A172 (cell line): ENCODE measurements at places on chromosomes 2 and 18.

DNA sequence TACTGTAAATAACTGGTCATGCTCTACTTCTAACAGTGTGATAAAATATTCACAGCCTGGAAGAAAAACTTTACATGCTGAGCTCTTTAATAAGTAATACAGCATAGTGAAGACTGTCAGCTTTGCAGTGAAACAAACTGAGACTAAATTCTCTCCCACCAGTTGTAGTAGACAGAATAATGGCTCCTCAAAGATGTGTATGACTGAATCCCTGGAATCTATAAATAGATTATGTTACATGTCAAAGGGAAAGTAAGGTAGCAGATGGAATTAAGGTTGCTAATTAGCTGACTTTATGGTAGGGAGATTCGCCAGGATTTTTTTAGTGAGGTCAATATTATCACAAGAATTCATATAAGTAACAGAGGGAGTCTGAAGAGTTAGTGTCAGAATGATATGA, 609.5 kb upstream of the VRK2 start:
- DNase-seq = no peak

DNA sequence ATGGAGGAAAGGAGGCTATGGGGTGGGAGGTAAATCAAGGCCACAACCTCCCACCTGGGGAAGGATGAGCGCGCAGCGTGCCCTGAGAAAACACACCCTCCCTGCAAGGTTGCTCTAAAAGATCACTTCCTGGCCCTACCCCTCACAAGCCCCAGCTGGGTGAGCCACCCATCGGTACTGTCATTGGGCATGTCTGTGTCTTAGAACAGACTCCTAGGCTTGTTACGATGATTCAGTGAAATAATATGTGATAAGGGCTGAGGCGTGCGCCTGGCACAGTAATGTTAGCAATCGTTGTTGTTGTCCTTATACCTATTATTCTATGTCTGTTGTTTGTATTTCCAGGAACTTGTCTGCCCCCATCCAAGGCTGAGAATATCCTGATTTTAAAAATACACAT, 175.1 kb downstream of the ZFP36L2 start:
- DNase-seq = peak; percentile 90

GRCh38 chr2:99974275-99974674, 168.1 kb downstream of the AFF3 start:
- DNase-seq = peak; percentile 74

- peak; percentile 45 for DNase-seq
Measured at GRCh38 chr18:63063171-63063570, 256.4 kb downstream of the BCL2 start.

DNA sequence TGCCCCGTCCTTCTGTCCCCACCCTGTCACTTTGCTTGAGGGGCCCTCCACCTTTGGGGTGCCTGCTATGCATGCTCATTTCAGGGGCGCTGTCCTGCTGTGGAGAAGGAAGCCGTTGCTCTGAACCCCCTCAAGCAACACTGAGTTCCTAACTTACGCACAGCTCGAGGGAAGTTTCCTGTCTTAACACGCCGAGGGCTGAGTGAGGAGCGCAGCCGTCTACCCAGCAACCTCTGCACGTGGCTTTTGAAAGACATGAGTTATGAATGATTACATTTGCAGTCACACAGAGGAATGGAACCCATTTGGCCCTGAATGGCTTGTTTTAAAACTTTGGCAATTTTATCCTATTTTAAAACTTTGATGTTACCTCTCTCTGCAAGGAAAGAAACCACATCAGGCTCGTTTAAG, 14.0 kb downstream of the RAMP1 start:
- no peak for DNase-seq

- no peak for DNase-seq
Measured at GRCh38 chr18:55875371-55875901, 287.4 kb upstream of the TCF4 start.

DNA sequence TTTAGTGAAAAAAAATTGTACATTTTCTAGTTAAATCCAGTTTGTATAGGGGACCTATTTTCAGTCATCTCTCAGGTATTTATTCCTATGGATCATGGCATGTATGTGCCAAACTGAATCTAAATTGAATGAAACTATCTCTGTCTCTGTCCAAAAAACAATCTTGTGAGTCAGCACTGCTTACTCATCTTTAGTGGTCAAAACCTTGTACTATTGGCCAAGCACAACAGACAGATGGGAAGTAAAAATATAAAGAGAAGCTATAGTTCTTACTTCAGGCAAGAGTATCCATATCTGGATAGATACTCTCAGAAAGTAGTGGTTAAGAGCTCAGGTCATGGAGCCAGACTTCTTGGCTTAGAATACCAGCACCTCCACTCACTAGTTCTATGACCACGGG, 76.0 kb upstream of the KLHL14 start:
- DNase-seq = no peak

- DNase-seq = peak; percentile 36
Measured at GRCh38 chr2:215530191-215530968, 94.5 kb upstream of the FN1 start.

DNA sequence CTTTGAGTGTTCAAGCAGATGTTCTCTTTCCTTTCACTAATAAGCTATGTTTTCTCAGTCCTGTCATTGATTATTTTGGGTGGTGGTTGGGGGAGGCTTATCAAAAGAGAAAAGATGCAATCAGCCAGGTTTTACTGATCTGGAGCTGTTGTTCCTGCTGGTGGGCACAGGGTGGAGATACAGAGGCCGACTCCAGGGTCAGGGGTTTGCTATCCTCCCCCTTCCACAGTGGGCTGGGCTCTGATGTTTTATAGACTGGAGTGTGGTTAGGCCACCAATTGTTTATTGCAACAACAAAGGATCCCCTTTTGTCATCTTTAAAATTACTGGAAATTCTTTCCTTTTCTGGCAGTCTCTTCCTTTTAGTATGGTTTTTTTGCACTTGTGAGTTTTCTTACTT, 120.5 kb downstream of the TANC1 start:
- no peak for DNase-seq

DNA sequence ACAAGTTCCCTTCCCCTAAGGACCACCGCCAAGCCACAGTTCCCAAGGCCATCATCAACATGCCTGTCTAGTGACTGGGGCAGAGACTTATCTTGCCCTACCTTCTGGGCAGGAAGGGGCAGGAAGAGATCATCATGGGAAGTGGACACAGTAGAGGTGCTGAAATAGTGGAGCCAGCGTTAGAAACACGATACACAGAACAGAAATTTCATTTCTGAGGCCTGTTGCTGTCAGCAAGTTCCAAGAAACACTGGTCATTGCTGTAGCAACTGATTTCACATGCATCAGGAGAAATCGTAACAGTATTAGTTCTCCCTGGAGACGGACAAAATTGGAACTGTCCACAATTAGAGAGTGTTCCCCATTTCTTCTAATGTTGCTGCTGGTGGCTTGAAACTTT, 83.0 kb downstream of the COLEC12 start:
- no peak for DNase-seq

GRCh38 chr18:48829443-48830149, 121.2 kb downstream of the SMAD7 start:
- no peak for DNase-seq

DNA sequence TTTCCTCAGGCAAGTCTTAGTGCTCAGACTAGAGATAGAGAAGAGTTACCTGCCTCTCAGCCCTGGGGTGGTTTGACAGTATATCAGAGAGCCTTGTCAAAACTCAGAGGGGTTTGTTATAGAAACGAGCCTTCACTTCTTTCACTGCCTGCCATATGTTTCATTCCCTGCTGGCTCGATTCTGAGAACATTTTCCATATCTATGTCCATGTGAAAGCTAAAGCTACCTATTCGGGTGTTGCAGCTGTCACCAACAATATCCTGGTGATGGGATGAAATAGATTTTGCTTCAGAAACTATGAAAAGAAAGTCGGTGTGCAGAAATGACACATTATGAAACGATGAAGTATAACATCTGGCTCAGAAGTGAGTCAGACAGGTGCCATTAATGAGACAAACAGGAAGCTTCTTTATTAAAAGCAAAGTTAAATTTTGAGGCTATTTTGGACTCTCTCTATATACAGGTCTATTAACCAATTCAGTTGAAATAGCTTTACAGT, 56.1 kb upstream of the TANK start:
- no peak for DNase-seq

DNA sequence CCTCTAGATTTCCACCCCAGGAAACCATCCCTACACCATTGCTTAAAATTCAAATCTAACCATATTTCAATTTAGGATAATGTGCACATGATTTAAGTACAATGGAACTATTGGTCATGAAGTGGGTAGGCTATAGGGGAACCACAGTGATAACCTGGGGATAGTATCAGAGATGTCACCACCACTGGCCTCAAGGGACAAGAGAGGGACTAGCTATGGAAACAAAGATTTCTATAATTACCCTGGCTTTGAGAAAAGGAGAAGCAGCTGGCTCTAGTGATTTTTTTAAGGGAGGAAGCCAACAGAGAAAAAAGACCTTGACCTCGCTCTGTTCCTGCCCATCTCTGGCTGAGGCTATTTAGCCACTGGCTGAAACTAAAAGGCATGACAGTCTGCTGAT, 132.0 kb downstream of the MEP1B start:
- no peak for DNase-seq

DNA sequence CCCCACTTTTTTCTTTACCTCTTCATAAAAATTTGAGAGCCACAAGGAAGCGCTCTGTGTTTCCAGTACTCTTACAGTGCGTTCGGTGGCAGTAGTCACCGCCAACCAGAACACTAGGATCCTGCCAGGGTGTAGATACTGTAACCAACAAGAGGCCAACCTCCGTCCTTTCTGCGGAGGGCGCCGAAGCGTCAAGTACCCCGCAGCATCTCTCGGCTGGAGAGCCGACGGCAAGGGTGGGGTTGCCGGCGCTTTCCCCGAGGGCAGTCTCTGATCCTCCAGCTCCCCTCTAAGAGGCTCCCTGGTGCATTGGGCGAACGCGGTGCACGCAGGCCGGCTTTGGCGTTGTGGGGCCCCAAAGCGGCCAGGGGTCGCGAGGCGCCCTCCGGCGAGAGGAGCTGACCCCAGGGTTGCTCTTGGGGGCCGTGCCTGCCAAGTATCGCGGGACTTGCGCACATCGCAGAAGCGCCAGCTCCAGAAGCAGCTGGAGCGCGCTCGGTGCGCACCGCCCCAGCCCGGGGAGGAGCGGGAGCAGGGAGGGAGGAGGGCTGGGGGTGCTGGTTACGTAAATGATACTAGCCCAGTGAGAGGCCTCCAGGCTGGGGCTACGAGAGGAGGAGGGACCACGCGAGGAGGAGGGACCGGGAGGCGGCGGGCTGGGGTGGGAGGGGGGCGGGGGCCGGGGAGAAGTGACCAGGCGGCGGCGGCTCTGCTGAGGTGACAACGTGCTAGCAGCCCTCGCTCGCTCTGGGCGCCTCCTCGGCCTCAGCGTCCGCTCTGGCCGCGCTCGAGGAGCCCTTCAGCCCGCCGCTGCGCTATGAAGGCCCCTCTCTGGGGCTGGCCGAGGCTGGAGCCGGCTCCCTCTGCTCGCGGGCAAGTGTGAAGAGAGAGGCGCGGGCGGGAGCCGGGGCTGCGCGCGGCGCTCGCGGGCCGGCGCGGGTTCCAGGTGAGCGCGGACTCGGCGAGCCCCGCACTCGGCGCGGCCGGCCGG, at the start of gene GALNT13:
TSS of gene GALNT13 (plus strand) at position 692 of the 991 bp plus-strand sequence.
- DNase-seq = no peak

- DNase-seq = no peak
Measured at GRCh38 chr18:5052491-5052890, 144.6 kb downstream of the AKAIN1 start.

GRCh38 chr2:5986801-5987787, 294.9 kb downstream of the SOX11 start:
- no peak for DNase-seq

- DNase-seq = no peak
Measured at GRCh38 chr18:43420091-43420490, 142.8 kb upstream of the SYT4 start.

GRCh38 chr2:184413671-184414229, 184.6 kb upstream of the ZNF804A start:
- DNase-seq = no peak

DNA sequence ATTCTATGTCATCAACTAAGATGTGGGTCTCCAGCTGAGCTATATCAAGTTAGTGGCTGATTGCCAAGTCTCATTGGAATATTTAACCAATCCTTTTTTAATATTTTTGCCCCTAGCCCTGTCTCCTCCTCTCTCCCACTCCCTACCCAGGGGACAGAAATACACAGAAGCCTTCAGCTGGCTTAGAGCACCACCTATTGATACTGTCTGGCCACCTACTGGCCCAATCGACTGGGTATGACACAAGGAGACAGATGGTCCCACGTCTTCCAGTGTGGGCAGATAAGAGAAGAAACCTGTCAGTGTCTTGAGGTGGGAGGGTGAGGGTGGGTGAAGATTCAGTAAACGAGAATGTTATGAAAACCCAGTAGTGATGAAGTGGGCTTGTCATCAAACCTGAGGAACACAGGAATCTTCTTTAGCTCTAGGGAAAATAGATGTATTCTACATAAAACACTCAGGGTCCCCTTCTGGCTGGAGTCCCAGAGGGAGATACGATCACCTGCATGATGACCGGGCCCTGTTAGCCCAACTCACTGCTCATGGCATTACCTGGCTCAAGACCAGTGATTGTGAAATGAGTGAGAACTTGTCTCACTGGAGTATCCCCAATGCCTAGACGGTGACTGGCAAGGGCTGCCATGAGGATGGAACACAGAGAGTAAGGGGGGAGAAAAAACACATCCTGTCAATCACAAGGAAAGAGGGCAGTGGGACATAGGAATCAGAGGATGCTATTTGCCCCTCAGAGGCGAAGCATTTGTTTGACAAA, 26.7 kb downstream of the POLR1A start:
- DNase-seq = peak; percentile 22

DNA sequence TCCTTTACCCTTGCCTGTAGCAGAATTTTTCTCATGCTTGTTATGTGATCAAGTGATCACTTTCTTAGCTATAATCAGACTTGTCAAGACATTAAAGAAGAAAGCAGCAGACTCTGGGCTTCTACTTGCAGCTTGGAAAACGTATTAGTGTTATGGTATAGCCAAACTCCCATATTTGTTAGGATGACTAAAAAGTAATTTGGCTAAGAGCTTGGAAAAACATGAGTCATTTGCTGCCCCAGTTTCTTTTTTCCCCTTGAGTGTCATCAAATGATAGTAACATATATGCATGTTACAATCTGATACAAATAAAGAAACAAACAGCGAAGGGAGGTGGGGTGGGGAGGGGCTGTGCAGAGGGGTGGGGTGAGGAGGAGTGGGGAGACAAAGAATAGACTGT, 155.5 kb downstream of the IKZF2 start:
- DNase-seq = peak; percentile 5

GRCh38 chr2:88190808-88191721, 20.9 kb downstream of the THNSL2 start:
- peak; percentile 22 for DNase-seq

- peak; percentile 55 for DNase-seq
Measured at GRCh38 chr2:176682278-176682677, 413.0 kb downstream of the MTX2 start.

GRCh38 chr2:84971510-84972206, 697 bp downstream of the KCMF1 start:
- DNase-seq = no peak
